NCI-H1436 treated with DMSO at 0.1 percent for 48 hours (cell line): ENCODE measurements at places on chromosomes 3 and 15.

DNA sequence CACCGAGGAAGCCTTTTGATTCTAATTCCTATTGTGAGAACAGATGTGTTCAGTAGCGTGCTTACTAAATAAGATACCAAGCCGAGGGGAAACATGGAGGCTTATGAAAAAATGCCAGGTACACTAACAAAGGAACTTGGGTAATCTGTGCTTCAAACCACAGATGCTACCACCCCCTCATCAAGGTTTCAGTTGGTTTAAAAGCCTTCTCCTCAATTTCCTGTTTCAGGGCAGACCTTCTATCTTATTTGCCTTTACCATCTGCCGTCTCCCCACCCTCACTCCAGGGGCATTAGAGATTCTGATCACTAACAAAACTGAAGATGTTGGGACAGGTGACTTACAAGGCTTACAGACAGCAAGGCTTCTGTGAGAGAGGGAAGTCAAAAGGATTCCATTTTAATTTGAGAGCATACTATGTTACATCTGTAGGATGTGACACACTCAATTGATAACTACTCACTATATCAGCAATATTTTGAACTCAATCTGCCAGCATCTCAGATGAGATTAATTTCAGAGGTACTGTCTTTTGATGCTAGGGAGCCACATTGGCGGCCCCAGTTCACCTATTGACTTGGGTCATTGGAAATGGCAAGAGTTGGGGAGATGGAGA lies 60.6 kb upstream of the PLCL2 start:
- DNase-seq = no peak

- DNase-seq = no peak
Observed at GRCh38 chr3:14524311-14524711, 15.8 kb downstream of the GRIP2 start.

GRCh38 chr3:161239700-161240099 lies 18.6 kb downstream of the NMD3 start:
- DNase-seq = no peak

- no peak for DNase-seq
Observed at GRCh38 chr3:171788546-171789351, 21.5 kb downstream of the PLD1 start.

- DNase-seq = no peak
Observed at GRCh38 chr3:66298591-66298990, 77.8 kb downstream of the SLC25A26 start.

DNA sequence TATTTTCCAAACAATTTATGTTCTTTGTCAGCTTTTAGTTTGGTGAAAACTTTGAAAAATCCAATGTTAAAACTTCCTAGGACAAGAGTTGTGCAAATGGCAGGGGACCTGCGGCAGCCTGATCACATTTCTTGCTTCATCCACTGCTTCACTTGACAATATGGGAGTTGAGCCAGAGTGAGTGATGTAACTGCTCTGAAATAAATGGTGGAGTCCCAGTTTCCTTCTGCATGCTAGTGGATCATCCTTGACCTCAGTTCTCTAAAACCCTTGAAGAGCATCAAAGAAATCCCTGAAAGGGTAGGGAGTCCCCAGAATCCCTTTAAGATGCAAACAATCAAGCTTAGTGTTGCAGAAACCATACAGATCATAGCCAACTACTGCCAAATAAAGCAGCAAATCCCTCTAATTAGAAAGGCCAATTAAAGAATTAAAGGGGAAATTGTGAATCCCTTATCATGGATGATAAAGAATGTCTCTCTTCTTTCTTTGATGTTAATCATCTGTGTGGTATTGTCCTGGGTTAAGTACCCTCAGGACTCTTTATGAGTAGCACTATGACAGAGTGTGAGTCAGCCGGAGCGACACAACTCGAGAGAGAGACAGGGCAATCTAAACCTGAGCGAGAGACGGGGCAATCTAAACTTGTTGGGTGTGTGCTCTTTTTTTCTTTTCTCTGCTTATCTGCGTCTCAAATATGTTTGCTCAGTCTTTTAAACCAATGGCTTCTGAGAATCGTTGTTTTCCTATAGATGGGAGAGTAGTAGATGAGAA lies 41.8 kb upstream of the GAP43 start:
- no peak for DNase-seq

GRCh38 chr3:187986514-187986934 lies 167.4 kb upstream of the LPP start:
- DNase-seq = no peak

DNA sequence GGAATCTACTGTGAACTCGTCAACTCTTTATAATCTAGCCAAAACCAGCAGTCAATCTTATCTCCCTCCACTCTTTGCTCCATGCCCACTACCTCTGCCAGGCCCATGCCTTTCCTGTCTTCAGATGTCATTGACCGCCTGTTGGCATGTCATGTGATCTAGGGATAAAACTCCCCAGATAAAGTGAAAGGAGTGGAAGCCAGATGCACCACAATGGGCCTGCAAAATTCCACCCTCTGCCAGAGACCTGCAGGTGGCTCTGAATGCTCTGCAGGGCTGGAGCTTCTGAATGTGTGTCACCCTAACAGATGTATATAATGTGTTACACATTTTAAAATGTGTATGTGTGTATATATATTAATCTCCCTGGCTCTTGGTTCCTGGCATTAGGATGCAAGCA lies 2.3 kb upstream of the CCR3 start:
- no peak for DNase-seq

DNA sequence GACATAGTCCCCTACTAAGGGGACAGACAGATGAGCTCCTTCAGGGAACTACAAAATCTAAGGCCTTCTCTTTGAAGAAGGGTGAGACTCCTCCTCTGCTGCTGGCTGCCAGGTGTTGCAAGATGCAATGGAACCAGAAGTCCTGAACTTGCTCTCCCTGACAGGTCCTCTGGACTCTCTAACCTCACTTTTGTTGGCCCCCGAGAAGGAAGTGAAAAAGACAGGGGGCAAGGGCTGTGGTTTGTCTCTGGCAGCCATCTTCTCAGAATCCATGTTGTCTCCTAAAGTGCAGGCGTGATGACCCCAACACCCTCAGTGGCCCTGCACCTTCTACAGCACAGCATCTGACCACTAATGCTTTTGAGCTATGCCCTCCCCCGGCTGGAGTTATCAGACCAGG lies 292.5 kb downstream of the CHST2 start:
- DNase-seq = no peak

DNA sequence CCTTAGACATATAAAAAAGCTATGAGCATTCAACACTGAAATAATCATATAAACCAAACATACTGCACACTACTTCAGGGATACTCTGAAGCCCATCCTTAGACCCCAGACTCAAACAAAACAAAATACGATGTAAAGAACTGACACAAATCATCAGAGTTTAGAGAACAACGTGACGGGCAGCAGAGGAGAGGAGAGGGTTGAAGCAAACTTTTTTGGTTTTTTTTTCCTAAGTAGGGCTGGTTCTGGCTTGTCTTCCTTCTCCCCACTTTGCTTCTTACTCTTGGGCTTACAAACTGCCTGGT lies 34.7 kb downstream of the GAP43 start:
- DNase-seq = no peak

DNA sequence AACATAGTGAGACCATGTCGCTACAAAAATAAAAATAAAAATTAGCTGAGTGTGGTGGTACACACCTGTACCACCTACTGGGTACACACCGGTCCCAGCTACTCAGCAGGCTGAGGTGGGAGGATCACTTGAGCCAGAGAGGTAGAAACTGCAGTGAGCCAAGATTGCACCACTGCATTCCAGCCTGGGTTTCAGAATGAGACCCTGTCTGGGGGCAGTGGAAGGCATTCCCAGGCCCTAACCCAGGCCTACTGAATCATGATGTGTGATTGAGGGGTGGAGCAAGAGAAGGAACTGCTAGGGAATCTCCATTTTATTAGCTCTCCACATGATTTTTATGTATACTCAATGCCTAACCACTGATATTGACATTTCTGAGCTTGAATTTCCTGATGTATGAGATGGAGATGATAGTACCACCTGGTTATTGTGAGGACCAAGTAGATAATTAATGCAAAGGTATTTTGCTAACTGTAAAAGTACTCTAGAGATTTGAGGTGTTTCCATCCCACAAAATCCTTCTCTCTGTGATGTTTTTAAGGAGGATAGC lies 169.5 kb upstream of the UMPS start:
- no peak for DNase-seq

- no peak for DNase-seq
Observed at GRCh38 chr3:104411757-104412156, 955.0 kb upstream of the ALCAM start.

DNA sequence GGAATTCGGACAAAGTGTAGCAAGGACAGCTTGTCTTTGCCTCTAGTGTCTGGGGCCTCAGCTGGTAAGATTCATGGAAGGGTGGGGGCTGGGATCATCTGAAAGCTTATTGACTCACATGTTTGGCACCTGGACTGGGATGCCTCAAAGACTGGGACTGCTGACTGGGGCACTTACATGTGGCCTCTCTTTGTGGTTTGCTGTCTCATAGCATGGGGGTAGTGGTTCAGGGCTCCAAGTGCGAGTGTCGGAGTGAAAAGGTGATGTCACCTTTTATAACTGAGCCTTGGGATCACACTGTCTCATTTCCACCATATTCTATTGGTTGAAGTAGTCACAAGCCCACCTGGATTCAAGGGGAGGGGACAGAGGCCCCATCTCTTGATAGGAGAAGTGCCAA lies 6.8 kb downstream of the MFSD1 start:
- no peak for DNase-seq

DNA sequence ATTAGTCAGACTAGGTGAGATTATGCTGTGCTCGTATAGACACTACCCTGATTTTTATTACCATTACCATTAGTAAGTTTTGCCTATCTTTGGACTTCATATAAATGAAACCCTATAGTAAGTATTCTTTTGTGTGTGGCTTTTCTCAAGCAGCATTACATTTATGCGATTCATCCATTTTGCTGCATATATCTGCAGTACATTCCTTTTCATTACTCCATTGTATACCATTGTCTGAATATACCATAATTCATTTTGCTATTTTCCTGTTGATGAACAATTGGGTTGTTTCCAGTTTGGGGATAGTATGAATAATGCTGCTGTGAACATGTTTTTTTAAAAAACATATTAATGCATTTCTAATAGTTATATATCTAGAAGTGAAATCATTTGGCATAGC lies 45.3 kb downstream of the TMEM212 start:
- DNase-seq = no peak

GRCh38 chr15:100601163-100601562 lies 821 bp downstream of the LINS1 start:
- DNase-seq = no peak

DNA sequence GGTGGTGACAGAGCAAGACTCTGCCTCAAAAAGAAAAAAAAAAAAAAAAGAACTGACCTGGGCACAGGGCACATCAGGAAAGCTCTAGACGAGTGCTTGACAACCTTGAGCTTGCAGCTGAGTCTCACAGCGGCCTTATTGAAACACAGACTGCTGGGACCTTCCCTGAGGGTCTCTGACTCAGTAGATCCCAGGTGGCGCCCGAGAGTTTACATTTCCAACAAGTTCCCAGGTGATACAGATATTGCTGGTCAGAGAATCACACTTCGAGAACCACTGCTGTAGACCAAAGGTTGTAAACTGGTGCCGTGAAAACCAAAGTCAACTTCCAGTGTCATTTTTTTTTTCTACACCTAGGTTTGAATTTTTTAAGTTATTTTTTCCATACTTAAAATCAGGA lies 573.2 kb upstream of the MDFIC2 start:
- no peak for DNase-seq

DNA sequence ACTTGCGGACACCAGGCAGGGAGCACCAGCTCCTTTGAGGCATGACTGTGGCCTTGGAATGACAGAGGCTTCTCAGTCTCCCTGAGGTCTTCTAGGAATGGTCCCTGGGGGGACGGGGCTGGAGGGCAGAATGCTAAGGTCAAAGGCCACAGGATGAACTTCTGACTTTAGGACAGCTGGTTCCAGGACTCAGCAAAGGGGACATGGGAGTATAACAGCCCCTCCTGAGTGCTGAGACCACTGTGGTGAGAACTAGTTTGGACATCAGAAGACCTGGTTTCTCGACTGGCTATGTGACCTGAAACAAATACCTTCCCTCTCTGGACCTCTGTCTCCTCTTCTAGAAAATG lies 17.8 kb downstream of the ITGA11 start:
- DNase-seq = no peak

GRCh38 chr3:64494526-64494925 lies 193.3 kb downstream of the ADAMTS9 start:
- no peak for DNase-seq

GRCh38 chr3:51896607-51897305 lies 6.4 kb downstream of the IQCF1 start:
- no peak for DNase-seq

- no peak for DNase-seq
Observed at GRCh38 chr3:106130384-106131198, 261.8 kb upstream of the CBLB start.

DNA sequence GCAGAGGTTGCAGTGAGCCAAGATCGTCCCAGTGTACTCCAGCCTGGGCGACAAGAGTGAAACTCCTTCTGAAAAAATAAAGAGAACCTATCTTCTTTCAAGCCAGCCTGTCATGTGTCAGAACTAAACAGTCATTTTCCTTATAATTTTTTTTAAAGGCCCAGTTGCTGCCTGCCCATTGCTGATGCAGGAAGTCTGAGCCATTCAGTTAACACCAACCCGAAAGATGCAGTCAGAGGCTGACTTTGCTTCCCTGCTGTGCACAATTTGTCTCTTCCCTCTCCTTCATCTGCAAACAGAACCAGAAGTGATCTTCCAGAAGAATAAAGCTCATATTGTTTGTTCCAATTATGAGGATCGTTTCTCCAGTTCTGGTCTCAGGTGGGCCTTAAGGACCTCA lies 220.6 kb downstream of the SLCO3A1 start:
- no peak for DNase-seq

GRCh38 chr3:82132210-82133069 lies 371.0 kb upstream of the GBE1 start:
- DNase-seq = no peak

- DNase-seq = no peak
Observed at GRCh38 chr15:88120026-88120425, 136.5 kb downstream of the NTRK3 start.

- no peak for DNase-seq
Observed at GRCh38 chr3:195823999-195824398, 12.3 kb upstream of the MUC4 start.

DNA sequence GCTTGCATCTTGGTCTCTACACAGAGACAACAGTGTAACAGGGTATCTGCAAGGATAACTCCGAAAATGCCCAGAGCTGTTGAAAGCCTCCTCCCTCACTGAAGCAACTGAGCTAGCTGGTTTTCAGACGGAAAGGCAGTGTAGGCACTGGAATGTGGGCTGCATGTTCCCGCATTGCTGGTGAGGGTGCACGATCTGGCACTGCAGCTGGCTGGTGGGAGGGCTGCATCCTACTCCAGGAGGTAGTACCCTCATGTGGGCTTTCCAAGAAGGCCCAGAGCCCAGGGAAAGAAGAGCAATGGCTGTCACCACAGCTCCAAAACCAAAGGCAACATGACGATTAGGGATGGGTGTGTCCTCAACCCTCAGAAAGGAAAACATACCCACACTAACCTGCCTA lies 28.7 kb upstream of the RPS17 start:
- no peak for DNase-seq
